NCI-H187 treated with DMSO at 0.1 percent for 48 hours (cell line): ENCODE measurements at places on chromosomes 1 and 21.

GRCh38 chr1:224203243-224204016 is 20.4 kb downstream of the DEGS1 start:
- DNase-seq = no peak

GRCh38 chr1:29398431-29398830 is 162.1 kb downstream of the PTPRU start:
- no peak for DNase-seq

DNA sequence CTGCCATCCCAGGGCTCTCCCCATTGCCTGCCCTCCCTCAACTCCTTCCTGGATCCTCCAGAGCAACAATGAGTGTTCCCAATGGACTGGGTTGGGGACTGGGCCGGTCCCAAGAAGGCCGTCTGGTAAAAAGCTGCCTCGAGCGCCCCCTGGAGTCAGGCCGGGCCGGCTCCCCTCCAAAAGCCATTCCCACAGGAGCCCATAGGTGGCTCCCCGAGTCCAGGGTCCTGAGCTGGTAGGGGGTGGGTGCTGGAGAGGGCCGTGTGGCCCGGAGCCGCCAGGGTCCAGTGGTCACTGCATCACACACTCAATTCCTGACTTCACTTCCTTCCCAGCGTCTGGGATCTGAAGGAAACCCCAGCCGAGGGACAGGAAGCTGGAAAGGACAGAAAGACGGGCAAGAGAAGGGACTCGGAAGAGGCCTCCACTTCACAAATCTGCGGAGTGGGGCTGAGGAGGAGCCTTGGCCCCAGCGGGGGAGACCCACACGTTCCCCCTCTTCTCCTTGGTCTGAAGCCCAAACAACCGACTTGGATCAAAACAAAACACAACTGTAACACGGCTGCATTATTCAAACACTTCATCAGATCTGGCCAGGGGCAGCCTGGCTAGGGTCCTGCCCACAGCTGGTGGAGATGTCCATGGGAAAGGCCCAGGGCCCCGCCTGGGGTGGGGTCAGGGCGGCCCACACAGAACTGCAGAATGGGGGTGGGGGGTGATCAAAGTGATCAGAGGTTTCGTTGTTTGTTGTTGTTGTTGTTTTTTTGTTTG is 10.9 kb upstream of the ALDH4A1 start:
- no peak for DNase-seq

DNA sequence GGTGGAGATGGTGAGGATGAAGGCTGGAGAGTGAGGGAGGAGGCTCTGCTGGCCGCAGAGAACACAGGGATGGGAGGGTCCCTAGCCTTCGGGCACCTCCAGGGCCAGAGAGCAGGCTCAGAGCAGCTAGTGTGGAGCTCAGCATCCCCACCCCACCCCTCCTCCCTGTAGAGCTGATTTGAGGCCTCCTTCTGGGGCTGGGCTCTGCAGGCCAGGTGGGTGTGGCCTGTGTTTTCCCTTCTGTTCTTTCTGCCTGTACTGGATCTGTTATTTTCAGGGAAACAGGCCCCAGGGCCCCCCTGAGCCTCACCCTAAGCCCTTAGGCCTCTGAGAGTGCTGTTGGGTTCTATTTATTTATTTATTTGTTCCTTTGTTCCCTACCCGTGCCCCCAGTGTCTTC is 44.8 kb downstream of the TMCC2 start:
- DNase-seq = no peak

DNA sequence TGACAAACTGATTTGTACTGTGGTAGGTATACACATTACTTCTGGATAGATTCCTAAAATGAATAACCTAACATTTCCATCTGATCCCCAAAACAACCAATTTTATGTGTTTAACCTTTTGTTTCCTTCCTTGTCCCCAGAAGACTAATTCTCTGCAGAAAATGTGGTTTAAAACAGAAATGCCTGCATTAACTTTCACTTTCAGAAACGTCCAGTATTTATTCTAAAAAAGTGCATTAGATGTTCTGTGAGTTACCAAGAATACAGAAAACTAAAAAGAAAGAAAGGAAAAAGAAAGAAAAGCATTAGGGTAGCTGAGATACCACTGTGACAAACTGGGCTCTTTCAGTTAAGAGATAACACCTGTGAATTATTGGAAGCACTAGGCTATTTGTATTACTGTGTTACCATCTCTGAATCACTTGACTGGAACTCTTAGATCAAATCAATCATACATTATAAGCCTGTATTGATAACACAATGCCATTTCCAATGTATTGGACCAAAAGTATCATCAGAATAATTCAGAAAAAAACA is 177.7 kb downstream of the NCAM2 start:
- no peak for DNase-seq

DNA sequence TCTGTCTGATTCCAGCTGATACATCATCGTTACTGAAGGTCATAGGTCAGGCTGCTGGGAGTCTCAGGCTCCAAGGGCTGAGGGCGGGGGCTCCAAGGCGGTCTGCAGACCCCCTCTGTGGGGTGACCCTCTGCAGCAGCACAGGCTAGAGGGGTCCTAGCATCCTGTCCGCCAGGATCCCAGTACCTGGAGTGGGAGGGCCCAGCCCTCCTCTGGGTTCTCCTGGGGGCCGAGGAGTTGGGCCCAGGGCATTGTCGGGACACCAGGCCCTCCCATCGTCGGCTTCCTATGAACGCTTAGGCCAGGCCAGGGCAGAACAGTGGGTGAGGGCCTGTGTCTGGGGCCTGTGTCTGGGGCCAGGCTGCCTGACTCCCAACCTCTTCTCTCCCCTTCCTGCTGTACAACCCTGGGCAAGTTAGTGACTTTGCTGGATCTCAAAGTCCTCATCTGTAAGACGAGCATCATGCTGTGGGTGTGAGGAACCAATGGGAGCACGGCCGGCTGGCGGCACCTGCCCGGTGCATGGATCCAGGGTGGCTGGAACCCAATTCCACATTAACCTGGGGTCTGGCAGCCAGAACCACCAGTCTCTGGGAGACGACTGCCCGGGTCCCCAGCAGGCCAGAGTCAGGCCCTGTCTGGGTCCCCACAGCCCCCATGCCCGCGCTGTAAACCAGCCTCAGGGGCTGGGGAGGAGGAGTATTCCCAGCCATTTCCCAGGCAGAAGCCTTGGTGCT is 56.2 kb upstream of the COL18A1 start:
- DNase-seq = no peak

- no peak for DNase-seq
Observed at GRCh38 chr21:29321217-29321616, 22.5 kb downstream of the BACH1 start.

DNA sequence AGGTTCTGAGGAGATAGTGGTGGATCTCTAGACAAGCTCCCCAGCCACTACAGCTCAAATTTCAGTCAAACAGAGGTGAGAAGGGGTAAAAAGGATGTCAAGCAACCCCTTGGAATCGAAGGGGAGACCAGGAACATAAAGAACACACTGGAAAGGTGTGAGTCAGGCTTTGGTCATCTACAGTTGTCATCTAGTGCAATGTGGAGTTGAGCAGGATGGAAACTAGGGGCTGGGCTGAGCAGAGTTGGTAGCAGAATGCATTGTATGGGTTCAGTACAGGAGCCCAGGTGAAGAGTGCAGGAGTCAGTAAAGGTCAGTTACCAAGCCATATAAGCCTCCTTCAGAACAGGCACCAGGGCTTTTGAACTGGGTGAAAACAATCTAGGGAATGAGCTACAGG is 52.7 kb upstream of the VAV3 start:
- no peak for DNase-seq

- DNase-seq = no peak
Observed at GRCh38 chr1:246176126-246177024, 330.7 kb downstream of the SMYD3 start.

- DNase-seq = no peak
Observed at GRCh38 chr1:24657781-24658180, 14.7 kb downstream of the SRRM1 start.

DNA sequence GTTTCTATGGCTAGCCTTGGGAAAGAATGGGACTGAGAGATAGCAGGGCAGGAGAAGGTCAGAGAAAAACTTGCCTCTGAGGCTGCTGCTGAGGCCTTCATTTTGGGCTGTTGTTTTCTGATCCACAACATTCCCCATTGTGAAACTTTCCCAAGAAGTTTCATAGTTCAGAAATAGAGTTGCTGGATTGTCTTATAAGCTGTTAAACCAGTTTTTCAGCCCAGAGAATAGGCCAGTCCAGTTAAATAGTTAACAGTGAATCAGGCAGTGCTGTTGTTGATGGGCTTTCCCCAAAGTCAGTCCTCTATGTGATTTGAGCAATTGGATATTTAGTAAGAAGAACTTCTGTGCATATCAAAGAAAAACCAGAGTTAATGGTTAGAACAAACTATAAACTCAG is 77.0 kb downstream of the C21orf91 start:
- DNase-seq = no peak
